ENCODE measurements at places on chromosomes 3 and 15.
A peak's percentile ranks its signal among the peaks of the same experiment; 100 is the strongest.

DNA sequence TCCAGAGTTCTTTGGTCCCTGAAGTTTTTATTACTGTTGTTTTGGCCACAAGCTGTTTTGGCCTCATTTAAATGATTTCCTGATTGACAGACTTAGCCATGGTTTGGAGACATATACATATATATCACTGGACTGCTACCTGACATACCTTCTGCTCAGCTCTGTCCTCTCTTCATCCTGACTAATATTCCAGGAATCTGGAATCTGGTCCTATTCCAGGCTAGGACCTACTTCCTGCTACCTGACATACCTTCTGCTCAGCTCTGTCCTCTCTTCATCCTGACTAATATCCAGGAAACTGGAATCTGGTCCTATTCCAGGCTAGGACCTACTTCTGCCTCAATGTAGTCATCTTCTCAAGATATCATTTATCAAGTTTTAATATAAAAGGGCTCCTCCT, 724.4 kb upstream of the ROBO1 start:
- DNase-seq: no peak

GRCh38 chr15:96213896-96214295, 116.6 kb upstream of the NR2F2 start:
- no peak for DNase-seq

GRCh38 chr15:52113235-52113634, 660 bp upstream of the BCL2L10 start:
- DNase-seq: no peak

DNA sequence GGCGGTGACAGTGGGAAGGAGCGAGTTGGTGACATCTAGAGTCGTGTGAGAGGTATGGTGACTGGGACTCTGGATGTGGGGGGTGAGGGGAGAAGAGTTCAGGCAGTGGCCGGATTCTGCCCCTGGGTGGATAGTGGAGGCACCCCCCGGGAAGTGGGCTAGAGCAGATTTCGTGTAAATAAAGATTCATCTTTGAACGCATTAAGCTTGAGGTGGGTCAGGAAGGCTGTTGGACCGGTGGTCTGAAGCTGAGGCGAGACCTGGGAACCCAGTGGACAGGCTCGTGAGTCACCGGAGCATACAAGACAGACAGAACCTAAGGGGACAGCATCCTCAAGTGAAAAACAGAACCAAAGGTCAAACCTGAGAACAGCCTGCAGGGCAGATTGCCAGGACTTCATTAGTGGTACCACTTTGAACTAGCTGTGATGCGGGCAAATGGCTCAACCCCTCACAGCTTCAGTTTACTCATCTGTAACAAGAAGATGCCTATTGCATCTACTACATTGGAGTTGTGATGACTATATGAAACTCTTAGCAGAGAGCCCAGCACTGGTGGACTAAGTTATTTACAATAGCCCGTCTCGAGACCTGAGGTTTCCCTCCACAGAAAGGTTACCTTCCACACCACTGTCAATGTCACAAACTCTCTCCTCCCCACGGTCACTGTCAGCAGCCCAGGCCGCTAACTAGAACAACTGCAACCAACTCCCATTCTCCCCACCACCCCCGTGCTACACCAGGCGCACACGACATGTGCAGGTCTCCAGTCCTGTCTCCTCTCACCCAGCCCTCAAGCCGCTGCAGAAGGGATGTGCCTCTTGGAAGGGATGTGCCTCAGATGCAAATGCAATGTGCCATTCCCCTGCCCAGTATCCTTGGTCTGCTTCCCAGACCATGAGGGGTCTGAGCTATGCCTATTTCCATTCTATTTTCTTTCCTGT, 901 bp upstream of the CLN6 start:
- DNase-seq: no peak

DNA sequence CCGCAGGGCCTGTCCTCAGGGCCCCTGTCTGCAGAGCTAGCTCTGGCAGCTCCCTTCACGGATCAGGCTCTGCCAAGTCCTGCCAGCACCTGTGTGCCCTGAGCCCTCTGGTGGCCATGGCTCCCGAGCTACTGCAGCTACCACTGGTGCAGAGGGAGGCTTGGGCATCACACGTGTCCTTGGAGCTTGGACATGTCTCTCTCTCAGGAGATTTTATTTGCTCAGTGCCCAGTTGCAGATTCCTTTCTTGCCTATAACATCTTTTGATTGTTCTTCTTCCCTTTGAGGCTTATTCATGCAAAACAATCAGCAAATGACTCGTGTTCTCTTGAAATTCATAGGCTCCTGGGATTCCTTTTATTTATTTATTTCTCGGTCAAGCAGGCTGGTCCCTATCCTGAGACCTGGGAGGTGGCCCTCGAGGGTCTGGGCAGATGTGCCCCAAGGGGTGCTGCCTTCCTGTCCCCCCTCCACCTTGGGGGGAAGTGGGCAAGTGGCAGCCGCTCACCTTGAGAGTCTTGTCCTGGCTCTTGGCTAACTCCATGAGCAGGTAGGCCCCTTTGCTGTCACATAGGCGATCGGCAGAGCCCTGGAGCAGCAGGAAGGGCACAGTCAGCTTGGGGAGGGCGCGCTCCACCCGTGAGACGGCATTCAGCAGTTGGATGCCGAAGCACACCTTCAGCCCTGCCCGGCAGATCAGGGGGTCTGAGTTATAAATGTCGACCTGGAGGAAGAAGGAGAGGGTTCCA, 21.9 kb downstream of the ABTB1 start:
- DNase-seq: no peak

GRCh38 chr3:194205675-194206133, 69.8 kb downstream of the HES1 start:
- no peak for DNase-seq

DNA sequence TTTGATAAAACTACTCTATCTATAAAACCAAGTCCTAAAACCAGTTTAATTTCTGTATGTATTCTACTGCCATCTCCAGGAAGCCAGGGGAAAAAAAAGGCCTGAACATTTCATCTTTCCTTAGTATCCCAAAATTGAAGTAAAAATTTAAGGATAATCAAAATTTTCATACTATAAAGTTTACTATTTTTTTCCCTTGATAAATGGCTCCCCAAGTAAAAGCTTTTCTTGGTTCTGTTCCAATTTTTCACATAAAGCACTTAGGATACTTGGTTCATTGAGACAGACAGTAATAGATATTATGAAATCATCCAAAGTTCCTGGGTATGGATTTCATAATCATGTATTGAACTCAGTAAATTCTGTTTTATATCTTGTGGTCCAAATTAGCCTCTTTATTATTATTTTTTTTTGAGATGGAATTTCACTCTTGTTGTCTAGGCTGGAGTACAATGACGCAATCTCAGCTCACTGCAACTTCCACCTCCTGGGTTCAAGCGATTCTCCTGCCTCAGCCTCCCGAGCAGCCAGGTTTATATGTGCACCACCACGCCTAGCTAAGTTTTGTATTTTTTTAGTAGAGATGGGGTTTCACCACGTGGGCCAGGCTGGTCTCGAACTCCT, 34.5 kb downstream of the ICE2 start:
- DNase-seq: no peak

DNA sequence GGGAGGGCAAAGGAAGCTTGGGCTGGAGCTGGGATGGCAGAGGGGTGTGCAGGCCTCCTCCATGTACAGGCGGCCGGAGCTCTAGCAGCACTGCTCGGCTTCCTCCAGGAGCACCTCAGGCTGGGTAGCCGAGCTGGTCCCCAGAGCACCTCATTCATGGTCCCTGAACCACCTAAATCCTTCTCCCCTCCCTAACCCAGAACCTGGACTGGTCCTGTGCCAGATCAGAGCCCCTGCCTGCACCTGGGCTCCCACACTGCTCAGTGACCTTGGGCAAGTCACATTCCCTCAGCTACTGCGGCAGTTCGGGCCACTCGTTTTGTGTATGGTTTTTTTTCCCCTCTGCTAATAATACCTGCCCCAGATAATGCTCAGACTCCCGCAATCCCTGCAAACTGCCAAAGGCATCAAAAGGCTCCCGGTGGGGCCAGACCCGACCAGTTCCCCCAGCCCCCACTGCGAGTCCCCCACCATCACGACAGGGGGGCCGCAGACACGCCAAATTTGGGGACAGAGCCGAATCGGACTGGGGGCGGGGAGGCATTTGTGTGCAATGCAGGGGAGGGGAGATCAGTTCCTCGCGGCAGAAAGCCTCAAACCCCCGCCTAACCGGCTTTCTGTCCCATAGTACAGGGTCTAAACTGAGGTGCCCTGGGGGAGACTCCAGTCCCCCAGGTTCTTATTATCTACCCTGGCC, 1.3 kb downstream of the SEMA7A start:
- DNase-seq: no peak

DNA sequence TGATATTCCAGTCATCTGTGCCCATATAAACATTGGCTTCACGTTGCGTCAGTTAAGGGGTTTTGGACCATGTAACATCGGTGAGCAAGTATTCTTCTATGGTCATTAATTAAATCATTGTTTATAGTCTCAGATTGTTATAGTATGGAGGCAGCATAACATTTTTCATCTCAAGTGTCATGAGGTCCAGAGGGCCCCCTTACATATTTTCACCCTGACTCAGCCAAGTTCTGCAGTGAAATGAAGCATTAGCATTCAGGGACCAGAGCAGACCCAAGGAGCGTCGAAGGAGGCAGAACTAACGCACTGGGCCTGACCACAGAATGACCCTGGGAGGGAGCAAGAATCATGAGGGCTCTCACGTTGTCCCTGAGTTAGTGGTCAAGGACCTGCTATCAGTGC, 171.5 kb downstream of the LRTM1 start:
- DNase-seq: no peak

DNA sequence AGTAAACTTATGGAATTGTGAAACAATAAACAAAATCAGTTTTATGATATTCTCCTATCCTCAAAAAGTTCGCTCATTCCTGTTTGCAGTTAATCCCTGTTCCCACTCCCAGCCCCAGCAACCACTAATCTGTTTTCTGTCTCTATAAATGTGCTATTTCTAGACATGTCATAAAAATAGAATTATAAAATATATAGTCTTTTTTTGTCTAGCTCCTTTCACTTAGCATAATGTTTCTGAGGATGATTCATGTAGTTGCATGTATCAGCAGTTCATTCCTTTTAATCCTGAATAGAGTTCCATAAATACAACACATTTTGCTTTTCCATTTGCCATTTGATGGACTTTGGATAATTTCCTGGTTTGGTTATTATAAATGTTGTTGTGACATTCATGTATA, 140.0 kb downstream of the KCNAB1 start:
- DNase-seq: no peak

DNA sequence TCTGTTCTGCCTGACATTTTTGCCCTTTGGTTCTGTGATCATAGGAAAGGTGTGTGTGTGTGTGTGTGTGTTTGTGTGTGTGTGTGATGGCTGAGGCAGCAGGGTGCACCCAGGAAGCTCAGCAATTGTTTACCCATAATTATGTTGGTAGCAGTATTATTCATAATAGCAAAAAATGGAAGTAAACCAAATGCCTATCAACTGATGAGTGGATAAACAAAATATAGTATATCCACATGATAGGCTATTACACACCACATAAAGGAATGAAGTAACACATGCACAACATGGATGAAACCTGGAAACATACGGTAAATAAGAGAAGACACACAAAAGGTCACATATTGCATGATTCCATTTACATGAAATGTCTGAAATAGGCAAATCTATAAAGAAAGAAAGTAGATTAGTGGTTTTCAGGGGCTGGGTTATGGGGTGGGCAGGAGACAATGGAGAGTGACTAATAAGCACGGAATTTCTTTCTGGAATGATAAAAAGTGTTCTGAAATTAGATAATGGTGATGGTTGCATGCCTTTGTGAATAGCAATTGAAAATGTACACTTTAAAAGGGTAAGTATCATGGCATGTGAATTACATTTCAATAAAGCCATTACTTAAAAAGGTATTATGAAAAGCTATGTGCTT, 167.2 kb downstream of the POLR2M start:
- no peak for DNase-seq

- no peak for DNase-seq
These were observed 76.2 kb downstream of the TRIM42 start for GRCh38 chr3:140753865-140754754.

DNA sequence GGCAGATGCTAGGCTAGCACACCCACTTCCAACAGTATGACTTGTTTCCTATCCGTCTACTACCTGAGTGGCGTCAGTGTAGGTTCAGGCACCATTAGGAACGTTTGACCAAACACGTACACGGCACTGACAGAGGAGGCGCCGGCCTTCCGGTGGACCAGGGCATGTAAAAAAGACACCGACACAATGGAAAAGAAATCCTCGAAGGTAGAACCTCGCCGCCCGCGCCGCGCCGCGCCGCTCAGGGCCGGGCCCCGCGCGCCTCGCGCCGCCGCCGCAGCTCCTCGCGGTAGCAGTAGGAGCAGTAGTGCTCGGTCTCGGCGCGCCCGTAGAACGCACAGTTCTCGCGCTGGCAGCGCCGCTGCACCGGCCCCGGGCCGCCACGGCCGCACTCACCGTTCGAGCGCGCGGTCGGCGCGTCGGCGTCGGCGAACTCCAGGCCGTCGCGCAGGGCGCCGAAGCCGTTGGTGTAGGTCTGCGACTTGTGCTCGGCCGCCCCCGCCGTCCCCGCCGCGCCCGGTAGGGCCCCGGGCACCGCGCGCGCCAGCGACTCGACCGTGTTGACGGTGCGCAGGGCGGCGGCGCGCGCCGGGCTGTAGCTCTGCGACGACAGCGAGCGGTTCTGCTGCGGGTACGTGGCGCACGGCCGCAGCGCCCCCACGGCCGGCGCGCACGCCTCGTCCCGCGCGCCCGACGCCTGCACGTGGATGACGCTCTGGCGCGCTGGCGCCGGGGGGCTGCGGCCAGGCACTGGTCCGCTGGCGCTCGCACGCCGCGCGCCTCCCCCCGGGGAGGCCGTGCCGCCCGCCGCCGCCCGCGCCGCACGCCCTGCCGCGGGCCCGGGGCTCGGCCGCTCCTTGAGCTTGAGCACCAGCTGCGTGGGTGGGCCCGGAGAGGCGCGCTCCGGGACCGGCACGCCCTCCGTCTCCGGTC, 156.7 kb downstream of the KLF13 start:
- DNase-seq: no peak

GRCh38 chr3:34367521-34367920, 569.1 kb downstream of the PDCD6IP start:
- DNase-seq: no peak

DNA sequence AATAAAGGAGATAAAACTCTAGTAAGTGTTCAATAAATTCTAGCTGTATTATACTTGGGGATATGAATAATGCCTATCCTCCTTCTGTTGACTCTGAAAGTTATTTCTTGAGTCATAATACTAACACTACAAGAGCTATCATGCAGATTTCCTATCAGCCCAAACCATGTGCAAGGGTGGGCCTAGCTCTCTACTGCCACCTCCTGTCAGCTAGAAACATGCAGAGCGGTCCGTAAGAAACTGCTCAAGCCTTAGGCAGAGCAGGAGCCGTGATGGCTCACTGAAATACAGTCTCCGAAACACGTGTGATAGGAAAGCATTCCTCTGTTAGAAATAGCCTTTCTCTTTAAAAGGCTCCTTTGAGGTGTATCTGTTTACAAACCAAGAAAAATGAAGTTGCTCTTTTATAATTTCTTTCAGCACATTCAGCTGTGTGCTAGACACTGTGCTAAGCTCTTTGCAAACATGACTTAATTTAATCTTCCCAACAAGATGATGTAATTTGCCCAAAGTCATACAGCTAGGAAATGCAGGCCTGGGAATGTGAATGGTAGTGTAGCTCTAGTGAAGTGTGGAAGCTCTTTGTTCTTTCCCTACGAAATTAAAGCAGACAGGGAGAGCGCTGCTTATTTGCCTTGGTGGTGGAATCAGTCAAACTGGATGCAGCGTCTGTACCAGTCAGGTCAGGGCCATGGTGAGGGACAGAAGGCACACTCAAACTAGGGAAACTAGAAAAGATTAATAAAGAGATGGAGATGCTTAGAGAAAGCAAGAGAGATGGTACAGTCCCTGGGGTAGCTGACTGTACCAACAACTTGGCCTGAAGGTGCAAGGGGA, 43.1 kb downstream of the MTHFS start:
- peak; percentile 17 for DNase-seq

All from activated CD4-positive, CD25-positive, alpha-beta regulatory T cell treated with anti-CD3 and anti-CD28 coated beads, Interleukin-2, amount 50 U/mL, for 16 hours (primary cell).